ENCODE measurements at places on chromosomes 7 and 10.
A peak's percentile ranks its signal among the peaks of the same experiment; 100 is the strongest.

DNA sequence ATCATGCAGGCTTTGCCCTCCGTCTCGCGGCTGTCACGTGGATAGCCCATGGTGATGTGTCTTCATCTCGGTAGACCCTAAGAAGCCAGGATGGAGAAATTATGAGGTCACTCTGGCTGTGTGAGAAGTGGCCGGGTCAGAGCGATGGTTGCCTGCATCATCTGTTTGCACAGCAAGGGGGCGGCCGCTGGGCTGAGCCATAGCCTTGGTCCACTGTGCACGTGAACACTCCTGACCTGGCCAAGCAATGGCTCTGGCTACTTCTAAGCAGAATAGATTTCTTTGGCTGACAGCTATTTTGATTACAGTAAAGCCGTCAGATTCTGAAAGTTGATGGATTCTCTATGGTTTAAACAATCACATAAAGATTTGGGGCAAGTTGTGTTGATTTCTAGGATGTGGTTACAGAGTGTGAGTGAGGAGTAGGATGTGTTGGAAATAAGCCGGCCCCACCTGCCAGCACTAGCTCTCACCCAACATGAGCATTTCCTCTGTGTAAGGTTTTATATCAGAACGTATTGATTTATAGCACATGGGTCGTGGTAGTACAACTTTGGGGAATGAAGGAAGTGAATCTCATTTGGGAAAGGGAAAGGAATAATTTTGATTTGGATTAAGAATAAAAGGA is 214.4 kb upstream of the GPR26 start:
- H3K36me3 ChIP-seq, result no peaks in the 10 kb centered on the region
- DNase-seq, result no peak
- H3K27me3 ChIP-seq, result peaks cover 28% of the 10 kb centered on the region
- no peaks in the 10 kb centered on the region for H3K4me1 ChIP-seq

DNA sequence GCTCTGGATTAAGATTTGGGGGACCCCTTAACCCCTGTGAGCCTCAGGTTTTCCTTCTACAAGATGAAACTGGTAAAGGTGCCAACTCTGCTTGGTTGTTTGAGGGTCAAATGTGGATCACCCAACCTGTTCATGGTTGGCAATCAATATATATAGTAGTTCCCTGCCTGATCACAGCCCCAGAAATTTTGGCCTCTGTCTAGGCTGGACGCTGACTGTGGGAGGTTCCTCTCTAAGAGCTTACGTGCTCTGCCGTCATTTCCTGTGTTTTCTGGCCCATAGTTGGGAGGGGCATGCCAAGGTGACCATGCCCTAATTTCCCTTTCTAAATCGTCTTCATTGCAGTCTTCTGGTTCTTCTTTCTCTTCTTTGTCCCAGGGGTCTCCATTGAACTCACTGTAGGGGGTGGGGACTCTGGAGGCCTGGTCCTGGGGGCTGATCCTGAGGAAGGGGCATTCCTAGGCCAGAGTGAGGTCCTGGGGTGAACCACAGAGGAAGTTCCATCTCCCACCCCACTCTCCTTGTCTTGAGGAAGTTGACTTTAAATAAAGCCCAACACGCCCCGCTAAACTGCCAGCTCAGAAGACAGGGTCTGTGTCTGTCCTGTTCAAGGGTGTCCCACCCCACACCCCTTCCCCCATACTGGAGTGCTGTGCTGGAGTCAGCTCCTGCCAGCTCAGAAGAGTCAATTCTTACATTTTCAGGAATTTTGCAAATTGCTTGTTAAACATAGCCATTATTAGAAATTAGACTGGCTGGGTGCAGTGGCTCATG is 98.9 kb upstream of the SDK1 start:
- no peaks in the 10 kb centered on the region for H3K36me3 ChIP-seq
- no peak overlapping the region for H3K27ac ChIP-seq
- H3K4me1 ChIP-seq, result peaks cover 2% of the 10 kb centered on the region
- DNase-seq, result peak; percentile 54
- peaks cover 7% of the 10 kb centered on the region for H3K27me3 ChIP-seq

DNA sequence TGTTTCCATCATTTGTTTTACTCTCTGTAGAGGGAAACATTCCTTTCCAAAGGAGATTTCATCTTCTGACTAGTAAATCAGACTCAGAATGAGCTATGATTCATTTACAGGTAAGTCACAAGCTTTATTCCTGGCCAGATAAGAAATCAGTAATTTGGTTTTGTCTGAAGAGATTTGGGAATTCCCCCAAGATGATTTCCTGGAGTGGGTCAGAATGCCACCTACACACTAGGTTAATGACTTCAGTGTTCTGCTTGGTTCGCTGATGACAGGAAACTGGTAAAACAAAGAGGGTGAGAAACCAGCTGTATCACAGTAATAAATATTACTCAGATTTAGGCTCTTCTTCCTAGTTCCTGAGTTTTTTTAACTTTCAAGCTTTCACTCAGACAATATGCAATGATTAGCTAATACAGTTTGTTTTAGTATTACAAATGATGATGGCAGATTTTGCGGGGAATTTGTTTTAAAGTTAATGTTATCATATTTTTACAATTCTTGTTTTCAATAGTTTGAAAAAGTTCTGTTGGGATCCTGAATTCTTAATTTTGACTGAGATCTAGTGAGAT is 8.3 kb upstream of the ASZ1 start:
- no peaks in the 10 kb centered on the region for H3K4me1 ChIP-seq
- H3K4me3 ChIP-seq, result no peak overlapping the region
- H3K27me3 ChIP-seq, result no peaks in the 10 kb centered on the region
- no peak overlapping the region for H3K27ac ChIP-seq
- no peak for DNase-seq
- H3K36me3 ChIP-seq, result no peaks in the 10 kb centered on the region

- no peak for DNase-seq
- no peaks in the 10 kb centered on the region for H3K4me1 ChIP-seq
- no peak overlapping the region for H3K27ac ChIP-seq
- H3K4me3 ChIP-seq, result no peak overlapping the region
These were observed 34.0 kb downstream of the MXI1 start for GRCh38 chr10:110241407-110241806.

- peaks cover 8% of the 10 kb centered on the region for H3K4me1 ChIP-seq
- no peak overlapping the region for H3K27ac ChIP-seq
- H3K4me3 ChIP-seq, result no peak overlapping the region
- H3K36me3 ChIP-seq, result no peaks in the 10 kb centered on the region
These were observed 15.7 kb downstream of the ANLN start for GRCh38 chr7:36405409-36405803.

GRCh38 chr10:78504181-78504580 is 470.5 kb downstream of the RPS24 start:
- H3K4me1 ChIP-seq, result peaks cover 12% of the 10 kb centered on the region
- no peak for DNase-seq
- no peak overlapping the region for H3K4me3 ChIP-seq
- no peaks in the 10 kb centered on the region for H3K36me3 ChIP-seq

GRCh38 chr10:788796-789748 is 99.6 kb upstream of the DIP2C start:
- peak; percentile 83 for DNase-seq
- H3K4me3 ChIP-seq, result peak overlapping the region; percentile 34
- no peak overlapping the region for H3K27ac ChIP-seq
- peaks cover 16% of the 10 kb centered on the region for H3K4me1 ChIP-seq

GRCh38 chr7:37212051-37212450 is 236.6 kb downstream of the ELMO1 start:
- H3K27ac ChIP-seq, result peak overlapping the region; percentile 65
- H3K4me3 ChIP-seq, result no peak overlapping the region
- no peaks in the 10 kb centered on the region for H3K27me3 ChIP-seq
- peaks cover 28% of the 10 kb centered on the region for H3K4me1 ChIP-seq
- H3K36me3 ChIP-seq, result no peaks in the 10 kb centered on the region

GRCh38 chr7:149680331-149681025 is 92.9 kb downstream of the ZNF467 start:
- H3K27ac ChIP-seq, result no peak overlapping the region
- no peak overlapping the region for H3K4me3 ChIP-seq
- DNase-seq, result no peak
- H3K4me1 ChIP-seq, result no peaks in the 10 kb centered on the region

DNA sequence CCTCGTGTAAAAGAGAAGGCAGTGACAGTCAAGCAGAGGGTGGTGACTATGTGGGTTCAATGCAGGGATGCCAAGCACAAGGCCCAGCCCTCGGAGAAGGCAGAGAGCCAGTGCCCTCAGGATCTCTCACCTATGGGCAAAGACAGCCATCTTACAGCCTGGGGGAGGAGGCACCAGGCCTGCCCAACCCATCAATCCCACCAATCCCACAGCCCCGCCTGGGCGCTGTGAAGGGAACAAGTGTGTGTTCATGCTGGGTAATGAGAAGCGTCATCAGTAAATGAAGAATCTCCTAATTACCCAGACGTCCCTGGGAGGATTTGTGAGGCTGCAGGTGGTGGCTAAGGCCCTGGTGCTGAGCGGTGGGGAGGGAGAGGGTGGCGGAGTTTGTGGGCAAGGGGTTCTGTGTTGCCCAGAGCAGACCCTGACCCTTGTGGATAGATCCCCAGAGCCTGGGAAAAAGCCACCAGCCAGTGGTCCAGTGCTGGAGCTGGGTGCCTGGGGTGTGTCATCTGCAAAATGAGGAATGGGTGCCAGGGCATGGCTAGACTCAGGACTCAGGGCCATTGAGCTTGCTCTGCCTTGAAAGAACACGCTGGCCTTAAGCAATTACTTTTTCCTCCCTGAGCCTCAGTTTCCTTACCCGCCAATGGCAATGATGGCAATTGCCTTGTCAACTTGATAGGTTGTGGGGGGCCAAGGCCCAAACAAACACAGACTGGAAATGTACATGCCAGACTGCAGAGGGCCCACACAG is 128.1 kb upstream of the UNC5B start:
- no peak overlapping the region for H3K4me3 ChIP-seq
- no peak overlapping the region for H3K27ac ChIP-seq
- no peaks in the 10 kb centered on the region for H3K36me3 ChIP-seq
- DNase-seq, result peak; percentile 48
- no peaks in the 10 kb centered on the region for H3K4me1 ChIP-seq

- no peaks in the 10 kb centered on the region for H3K27me3 ChIP-seq
- no peak for DNase-seq
- no peak overlapping the region for H3K27ac ChIP-seq
- no peak overlapping the region for H3K4me3 ChIP-seq
- H3K4me1 ChIP-seq, result no peaks in the 10 kb centered on the region
- H3K36me3 ChIP-seq, result no peaks in the 10 kb centered on the region
These were observed 7.7 kb upstream of the OPN1SW start for GRCh38 chr7:128783143-128783861.

- no peak overlapping the region for H3K4me3 ChIP-seq
- no peak overlapping the region for H3K27ac ChIP-seq
- no peak for DNase-seq
- H3K4me1 ChIP-seq, result no peaks in the 10 kb centered on the region
- H3K27me3 ChIP-seq, result peaks cover 3% of the 10 kb centered on the region
These were observed 384.7 kb downstream of the MDFIC start for GRCh38 chr7:115306586-115306985.

DNA sequence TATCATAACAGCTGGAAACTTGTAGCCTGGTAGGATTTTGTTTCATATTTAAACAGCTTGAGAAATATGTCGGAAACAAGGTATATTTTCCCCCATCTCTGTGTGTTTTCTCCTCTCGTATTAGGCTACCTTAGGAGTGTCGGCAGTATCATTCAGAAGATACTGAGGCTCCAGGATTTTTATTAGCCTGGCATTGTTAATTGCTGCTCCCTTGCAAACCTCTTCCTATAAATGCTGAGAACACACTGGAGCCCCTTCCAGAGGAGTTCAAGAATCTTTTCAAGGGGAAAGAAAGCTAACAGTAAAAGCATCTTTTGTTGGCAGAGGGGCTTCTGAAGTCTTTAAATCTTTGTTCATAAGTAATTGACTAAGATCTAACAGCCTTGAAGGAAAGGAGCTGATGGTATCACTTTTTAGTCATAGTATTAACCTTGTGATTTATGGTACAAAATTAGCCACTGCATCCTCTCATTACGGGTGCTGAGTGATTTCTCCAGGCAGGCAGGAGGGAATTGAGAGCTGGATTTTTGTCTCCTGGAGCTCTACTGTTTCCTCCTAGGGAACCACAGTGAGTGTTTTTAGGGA is 998.7 kb downstream of the LRMDA start:
- no peak overlapping the region for H3K4me3 ChIP-seq
- H3K36me3 ChIP-seq, result no peaks in the 10 kb centered on the region
- no peak for DNase-seq
- no peaks in the 10 kb centered on the region for H3K27me3 ChIP-seq
- H3K27ac ChIP-seq, result peak overlapping the region; percentile 64

GRCh38 chr7:107115114-107115513 is 53.7 kb upstream of the HBP1 start:
- no peak for DNase-seq
- no peaks in the 10 kb centered on the region for H3K4me1 ChIP-seq
- no peak overlapping the region for H3K4me3 ChIP-seq
- H3K27me3 ChIP-seq, result no peaks in the 10 kb centered on the region
- no peaks in the 10 kb centered on the region for H3K36me3 ChIP-seq

DNA sequence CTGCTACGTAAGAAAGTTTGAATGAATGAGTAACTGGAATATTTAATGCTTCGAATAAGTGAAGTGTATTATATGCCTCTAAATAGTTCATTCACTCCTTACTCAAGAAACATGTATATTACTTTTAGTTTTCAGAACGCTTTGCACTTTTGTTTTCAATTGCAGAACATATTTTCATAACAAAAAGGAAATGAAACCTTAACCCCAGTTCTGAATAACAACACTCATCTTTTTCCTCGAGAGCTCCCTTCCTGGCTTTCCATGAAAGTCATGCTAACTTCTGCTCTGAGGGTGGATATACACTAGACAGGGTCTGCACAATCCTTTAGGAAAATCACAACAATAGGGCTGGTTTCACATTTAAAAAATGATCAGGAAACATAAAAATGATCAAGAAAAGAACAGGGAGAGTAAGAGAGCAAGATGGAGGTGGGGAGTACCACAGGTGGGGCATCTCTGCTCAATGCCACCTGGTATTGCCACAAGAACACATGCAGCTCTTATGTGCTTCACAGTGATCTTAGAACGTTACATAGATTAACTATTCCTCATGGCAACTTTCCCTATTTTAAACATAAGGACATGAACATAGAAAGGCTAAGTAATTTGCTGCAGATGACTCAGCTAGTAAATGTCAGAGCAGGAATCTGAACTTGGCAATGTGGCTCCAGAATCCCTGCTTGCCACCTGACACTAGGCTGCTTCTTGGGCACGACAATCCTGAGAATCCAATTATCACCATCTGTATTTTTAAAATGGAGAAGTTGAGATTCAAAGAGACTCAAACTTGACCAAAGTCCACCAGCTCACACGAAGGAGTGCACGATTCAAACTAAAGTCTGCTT is 219.5 kb upstream of the AOAH start:
- no peak overlapping the region for H3K27ac ChIP-seq

GRCh38 chr10:67771200-67771599 is 66.8 kb downstream of the DNAJC12 start:
- no peak overlapping the region for H3K27ac ChIP-seq
- H3K27me3 ChIP-seq, result no peaks in the 10 kb centered on the region
- H3K4me1 ChIP-seq, result no peaks in the 10 kb centered on the region
- no peak for DNase-seq
- H3K4me3 ChIP-seq, result no peak overlapping the region

GRCh38 chr10:110225441-110225755 is 18.0 kb downstream of the MXI1 start:
- H3K27ac ChIP-seq, result peak overlapping the region; percentile 97
- no peaks in the 10 kb centered on the region for H3K27me3 ChIP-seq
- peaks cover 30% of the 10 kb centered on the region for H3K4me1 ChIP-seq
- H3K4me3 ChIP-seq, result peak overlapping the region; percentile 81

GRCh38 chr10:102240467-102241031 is 763 bp downstream of the PITX3 start:
- H3K27me3 ChIP-seq, result no peaks in the 10 kb centered on the region
- no peaks in the 10 kb centered on the region for H3K36me3 ChIP-seq
- no peak for DNase-seq
- H3K4me1 ChIP-seq, result peaks cover 24% of the 10 kb centered on the region
